Activated T-cell treated with anti-CD3 and anti-CD28 coated beads, Interleukin-2, amount 50 U/mL, for 48 hours (primary cell): ENCODE measurements at places on chromosomes 3 and 15.

DNA sequence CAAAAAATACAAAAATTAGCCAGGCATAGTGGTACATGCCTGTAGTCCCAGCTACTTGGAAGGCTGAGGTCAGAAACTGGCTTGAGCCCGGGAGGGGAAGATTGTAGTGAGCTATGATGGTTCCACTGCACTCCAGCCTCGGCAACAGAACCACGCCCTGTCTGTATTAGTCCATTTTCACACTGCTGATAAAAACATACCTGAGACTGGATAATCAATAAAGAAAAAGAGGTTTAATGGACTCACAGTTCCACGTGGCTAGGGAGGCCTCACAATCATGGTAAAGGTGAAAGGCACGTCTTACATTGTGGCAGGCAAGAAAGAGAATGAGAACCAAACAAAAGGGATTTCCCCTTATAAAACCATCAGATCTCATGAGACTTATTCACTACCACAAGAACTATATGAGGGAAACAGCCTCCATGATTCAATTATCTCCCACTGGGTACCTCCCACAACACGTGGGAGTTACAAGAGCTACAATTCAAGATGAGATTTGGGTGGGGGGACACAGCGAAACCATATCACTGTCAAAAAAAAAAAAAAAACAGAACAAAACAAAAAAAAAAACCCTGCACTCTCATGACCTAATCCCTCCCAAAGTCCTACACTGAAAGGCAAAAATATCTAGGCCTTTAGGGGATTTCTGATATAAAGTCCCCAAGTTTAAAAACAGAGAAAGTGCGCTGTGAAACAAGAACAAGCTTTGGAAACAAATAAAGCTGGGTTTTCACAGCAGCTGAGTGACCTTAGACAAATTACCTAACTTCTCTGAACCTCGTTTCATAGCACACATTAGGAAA is 224.7 kb downstream of the IGSF11 start:
- DNase-seq = no peak

DNA sequence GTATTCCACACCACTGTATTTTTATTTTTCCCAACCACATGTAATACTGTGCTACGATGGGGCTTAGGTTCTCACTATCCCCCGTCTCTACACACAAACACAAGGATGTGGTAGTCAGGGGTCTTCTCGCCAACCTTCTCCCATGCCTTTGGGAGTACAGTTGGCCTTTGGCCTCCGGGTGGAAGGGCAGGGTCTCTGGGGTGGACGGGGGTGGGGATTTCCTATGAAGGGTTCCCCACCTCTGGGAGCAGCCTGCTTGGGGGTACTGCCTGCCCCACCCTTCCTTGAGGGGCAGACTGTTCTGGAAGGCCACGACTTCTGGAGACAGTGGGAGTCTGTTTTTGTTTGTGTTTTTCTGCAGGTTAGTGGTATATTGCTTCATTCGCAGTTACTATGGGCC is 21.3 kb upstream of the RAD18 start:
- DNase-seq = no peak

- no peak for DNase-seq
Observed at GRCh38 chr3:143480344-143480743, 360.8 kb downstream of the CHST2 start.

- no peak for DNase-seq
Observed at GRCh38 chr15:68100194-68100593, 46.1 kb downstream of the PIAS1 start.

DNA sequence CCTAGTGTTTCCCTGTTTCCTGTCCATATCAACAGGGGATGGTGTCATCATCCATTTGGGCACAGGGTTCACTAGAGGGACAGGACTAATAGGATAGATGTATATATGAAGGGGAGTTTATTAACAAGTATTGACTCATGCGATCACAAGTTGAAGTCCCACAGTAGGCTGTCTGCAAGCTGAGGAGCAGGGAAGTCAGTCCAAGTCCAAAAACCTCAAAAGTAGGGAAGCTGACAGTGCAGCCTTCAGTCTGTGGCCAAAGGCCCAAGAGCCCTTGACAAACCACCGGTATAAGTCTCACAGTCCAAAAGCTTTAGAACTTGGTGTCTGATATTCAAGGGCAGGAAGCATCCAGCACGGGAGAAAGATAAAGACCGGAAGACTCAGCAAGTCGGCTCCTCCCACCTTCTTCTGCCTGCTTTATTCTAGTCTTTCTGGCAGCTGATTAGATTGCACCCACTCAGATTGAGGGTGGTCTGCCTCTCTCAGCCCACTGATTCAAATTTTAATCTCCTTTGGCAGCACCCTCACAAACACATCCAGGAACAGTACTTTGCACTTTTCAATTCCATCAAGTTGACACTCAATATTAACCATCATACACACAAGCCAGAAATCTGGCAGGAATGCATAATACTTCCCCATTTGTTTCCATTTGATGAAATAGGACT is 43.4 kb downstream of the CD200 start:
- no peak for DNase-seq

- DNase-seq = no peak
Observed at GRCh38 chr15:48833526-48834239, 22.8 kb upstream of the CEP152 start.

GRCh38 chr15:69499521-69500211 is 47.0 kb downstream of the RPLP1 start:
- no peak for DNase-seq

DNA sequence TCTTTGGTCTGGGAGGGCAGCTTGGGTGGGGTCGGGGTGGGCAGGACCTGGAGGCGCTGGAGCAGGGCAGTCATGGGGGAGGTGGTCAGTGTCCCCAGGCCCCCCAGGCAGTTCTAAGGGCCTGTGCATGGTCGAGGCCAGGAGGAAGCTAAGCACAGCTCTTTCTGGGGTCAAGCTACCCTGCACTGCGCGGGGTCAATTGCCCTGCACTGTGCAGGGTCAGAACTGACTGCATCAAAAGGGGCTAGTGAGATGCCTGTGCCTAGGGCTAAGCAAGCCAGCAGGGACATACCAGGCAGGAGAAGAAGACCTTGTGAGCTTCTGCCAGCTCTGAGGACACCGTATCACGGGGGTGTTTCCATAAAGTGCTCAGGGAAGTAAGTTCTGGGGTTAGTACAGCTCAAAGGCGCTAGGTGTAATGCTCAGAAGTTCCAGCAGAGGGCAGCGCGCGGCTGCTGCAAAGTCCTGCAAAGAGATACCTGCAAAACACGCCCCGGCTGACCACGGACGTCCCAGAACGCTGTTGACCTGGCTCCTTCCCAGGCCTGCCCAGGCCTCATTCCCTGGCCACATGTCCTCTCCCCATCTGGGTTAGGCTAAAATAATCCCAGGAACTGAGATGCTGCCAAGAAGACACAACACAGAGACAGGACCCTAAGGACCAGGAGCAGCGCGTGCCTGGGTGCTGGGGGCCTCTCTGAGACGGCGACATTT is 18.8 kb upstream of the IQSEC1 start:
- peak; percentile 89 for DNase-seq

GRCh38 chr3:115211810-115212492 is 64.9 kb upstream of the ZBTB20 start:
- DNase-seq = no peak

DNA sequence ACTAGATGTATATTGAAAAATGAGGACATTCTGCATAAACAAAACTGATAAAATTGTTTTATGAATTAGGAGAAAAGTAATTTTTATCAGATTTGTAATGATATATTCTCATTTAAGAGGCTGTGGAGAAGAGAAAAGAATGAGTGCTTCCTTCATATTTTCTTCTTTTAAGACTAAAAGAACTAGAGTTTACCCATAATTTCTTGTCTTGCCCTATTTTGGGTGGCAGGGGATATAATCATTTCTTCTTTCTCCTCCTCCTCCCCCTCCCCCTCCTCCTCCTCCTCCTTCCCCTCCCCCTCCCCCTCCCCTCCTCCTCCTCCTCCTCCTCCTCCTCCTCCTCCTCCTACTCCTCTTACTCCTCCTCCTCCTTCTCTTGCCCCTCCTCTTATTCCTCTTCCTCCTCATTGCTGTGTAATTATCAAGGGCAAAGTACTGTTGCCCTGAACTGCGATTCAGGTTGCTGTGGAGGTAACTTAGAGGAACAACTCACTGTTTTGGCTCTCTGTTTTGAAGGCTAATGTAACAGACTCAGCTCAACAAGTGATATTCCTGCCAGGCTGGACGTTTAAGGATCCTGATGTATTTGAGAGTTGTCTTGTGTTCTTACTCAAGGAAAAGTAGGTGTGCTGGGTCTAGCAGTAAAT is 555.4 kb downstream of the AGBL1 start:
- no peak for DNase-seq

DNA sequence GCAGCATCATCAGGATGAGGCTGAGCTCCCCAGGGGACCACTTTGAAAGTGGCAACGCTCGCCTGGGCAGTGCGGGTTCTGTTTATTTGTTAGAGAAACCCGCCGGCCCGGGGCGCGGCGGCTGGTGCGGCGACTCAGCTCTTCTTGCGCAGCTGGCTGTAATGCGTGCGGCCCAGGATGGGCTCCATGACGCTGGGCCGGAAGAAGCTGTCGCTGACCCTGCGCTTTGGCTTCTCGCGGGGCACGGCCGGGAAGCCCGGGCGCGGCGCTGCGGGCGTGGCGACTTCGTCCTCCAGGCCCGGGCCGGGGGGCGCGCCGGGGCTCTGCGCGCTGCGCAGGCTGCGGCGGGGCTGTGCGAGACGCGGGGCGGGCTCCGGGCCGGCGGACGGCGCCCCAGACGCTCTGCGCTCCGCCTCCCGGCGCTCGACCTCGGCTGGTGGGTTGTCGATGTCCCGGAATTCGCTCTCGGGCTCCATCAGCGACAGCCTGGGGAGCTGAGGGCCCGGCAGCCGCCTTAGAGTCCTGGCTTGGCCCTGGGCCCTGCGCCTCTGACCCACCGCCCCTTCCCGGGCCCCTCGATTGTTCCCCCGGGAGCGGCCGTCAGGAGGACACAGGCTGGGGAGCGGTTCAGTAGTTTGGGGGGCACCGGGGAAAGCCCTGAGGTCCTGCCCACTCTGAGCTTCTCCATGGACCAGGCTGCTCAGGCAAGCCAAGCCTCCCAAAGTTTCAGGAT is 10.3 kb upstream of the KIF7 start:
- peak; percentile 26 for DNase-seq

GRCh38 chr3:9725775-9726515 is 5.6 kb upstream of the BRPF1 start:
- no peak for DNase-seq

DNA sequence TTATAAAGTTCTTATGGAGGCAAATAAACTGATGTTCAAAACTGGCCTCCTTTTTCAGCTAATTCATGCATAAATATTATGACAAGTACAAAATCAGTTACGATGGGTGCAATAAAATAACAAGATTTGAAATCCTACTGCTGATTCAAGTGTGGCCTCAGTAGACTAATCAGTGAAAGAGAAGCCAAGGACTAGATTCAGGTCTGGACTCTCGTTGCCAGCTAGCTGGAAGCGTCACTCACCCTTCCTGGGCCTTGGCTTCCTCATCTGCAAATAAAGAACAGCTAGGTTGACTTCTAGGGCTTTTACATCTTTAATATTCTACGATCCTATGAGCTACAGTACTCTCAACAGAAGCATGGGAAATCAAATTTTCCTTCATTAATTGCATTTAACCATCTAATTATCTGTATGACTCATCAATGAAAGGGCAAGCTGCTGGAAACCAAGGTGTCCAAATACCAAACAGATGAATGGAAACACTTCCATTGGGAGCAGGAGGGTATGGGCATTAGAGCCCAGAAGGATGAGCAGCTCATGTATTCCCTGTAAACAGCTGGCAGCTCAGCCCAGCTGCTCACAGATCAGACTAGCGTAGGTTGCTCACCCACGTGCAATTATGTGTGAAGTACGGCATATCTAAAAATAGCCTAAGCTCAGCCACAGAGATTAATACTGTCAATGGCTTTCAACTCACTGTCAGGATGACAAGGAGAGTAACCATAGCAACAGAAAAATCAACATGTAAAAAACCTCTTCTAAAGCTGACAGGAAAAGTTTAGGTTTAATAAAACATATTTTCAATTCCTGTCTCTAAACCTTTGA is 294.8 kb downstream of the PLCL2 start:
- no peak for DNase-seq

GRCh38 chr3:87694678-87695077 is 364.1 kb downstream of the CGGBP1 start:
- DNase-seq = no peak

DNA sequence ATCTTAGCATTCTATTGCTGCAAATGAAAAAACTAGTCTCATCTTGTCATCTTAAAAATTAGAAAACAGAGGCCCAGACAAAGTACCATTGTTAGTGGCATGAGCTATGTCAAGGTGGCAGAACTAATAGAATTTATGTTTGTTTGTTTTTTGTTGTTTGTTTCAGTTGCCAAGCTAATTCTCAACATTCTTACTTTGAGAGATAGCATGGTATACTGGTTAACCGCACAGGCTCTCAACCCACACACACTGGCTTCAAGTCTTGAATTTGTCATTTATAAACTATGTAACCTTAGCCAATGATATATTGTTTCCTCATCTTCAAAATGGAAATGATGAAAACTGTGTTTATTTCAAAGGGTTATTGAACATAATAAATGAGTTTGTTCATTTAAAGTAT is 367.6 kb upstream of the PLSCR5 start:
- no peak for DNase-seq

DNA sequence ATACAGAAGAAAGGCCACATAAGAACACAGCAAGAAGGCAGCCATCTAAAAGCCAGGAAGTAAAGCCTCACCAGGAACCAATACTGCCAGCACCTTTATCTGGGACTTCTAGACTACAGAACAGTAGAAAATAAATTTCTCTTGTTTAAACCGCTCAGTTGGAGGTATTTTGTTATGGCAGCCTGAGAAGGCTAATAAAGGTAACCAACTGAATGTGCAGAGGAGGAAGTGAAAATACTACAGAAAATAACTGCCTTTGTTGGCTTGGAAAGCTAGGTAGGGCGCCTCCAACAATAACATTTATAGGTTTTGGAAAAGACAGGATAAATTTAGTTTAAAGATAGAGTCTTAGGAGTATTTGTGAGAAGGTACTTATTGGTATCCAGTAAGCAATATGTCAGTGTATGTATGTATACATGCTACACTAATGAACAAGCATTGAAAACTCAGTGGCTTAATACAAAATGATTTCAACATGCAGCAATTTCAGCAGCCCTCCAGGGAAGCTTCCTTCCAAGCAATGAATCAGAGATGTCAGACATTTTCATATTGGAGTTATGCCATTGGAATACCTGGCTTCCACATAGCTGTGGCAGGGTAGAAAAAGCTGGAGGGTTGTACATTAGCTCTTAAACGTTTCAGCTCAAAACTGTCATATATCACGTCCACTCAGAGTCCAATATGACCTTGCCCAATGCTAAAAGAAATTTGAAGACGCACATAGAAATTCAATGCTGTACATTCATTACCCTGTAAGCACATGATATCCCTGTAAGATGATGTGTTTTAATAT is 48.9 kb downstream of the ZBBX start:
- no peak for DNase-seq

DNA sequence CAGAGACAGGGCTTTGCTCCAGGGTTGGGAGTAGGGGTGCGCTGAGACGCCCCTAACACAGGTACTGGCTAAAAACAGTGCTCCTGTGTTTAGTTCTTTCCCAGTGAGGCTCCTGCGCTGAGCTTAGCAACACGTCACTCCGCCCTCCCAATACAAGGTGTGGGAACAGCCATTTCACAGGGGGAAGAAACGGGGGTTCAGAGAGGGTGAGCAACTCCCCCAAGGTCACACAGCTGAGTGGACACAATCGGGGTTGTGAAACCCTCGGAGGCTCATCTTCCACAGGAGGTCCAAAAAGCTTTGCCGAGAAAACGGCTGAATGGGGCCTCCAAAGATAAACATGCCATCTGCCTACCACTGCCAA is 628 bp downstream of the PRRT3 start:
- DNase-seq = peak; percentile 42
